ENCODE measurements at places on chromosomes 4 and X.

DNA sequence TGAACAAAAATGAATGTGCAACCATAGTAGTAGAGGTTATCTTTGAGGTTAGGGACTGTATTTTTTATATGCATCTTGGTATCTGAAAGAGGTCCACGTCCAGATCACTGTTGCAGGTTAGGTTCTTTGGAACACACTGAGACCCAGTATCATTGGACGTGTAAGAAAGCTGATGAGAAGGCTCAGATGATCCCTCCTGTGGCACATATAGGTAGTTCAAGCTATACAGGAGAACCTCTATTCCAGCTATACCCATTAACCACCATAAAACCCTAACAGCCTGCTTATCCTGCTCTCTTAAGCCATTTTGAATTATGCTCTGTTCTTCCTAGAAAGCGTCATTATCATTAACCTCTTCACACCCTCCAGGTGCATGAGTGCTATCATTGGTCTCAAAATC, 930.7 kb upstream of the HS3ST1 start:
- no peak for DNase-seq

DNA sequence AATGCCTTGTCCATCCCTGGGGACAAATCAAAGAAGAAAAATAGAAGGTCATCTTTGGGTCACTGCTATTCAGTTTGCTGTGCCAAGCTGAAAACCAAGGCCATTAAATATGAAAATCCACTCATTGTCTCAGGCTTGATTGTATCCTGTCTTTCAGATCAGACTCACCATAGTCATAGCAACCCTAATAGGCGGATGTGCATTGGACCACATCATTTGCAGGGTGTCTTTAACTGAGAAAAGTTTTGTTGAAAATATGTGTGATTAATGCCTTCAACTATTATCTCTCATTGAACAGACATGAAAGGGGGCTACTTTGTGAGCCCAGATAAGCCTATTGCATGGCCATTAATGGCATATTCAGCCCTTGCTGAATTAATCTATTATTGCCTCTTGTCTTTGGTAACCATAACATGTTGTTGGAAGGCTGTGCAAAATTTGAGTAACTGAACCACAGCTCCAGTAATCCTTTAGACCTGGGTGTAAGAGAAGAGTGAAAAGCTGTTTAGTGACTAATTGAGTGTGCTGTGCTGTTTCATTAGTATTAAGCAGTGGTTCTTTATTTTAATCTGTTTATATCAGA, 453.6 kb upstream of the EPHA5 start:
- no peak for DNase-seq

DNA sequence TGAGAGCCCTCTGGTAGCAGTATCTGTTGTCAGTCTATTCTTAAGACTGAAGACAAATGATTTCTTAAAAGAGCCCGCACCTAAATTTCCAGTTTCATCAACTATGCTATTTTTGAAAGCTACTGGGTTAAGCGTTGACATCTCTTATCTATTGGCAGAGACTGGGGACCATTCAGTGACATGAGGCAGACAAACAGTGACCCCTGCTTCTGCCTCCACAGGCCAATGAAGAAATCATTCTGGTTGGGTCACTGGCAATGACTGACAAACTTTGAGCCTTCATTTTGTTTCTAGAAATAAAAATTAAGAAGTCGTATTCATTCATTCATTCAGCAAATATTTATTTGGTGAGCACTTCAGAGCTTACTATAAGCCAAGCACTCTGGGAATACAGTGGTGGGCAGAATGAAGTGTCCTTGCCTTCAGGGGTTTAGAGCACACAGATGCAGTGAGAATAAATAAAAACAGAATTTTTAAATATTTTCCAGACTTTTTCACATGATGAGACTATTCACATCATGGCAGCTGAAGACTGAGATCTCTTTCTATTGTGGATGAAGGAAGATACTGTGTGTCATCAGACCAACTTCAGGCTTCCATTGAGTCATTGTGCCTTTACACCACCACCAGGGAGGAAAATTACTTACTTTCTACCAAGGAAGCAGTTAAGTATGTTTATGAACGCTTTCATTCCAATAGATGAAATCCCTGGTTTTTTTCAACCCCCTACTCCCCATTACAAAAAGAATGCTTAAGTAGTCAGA, 36.0 kb downstream of the SORBS2 start:
- no peak for DNase-seq

- DNase-seq = no peak
Measured at GRCh38 chr4:27728892-27729291, 868.3 kb downstream of the STIM2 start.

GRCh38 chr4:128068918-128069317, 7.8 kb downstream of the LARP1B start:
- no peak for DNase-seq

DNA sequence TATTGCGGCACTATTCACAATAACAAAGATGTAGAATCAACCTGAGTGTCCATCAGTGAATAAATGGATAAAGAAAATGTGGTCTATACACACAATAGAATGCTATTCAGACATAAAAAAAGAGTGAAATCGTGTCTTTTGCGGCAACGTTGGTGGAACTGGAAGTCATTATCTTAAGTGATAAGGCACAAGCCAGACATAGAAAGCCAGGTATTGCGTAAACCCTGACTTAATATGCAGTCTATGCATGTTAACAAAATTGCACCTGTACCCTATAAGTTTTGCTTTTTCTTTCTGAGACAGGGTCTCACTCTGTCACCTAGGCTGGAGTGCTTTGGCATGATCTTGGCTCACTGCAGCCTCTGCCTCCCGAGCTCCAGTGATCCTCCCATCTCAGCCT, 28.6 kb downstream of the KIAA0232 start:
- no peak for DNase-seq

- DNase-seq = peak; percentile 35
Measured at GRCh38 chr4:51843309-51844152, 578 bp downstream of the DCUN1D4 start.

DNA sequence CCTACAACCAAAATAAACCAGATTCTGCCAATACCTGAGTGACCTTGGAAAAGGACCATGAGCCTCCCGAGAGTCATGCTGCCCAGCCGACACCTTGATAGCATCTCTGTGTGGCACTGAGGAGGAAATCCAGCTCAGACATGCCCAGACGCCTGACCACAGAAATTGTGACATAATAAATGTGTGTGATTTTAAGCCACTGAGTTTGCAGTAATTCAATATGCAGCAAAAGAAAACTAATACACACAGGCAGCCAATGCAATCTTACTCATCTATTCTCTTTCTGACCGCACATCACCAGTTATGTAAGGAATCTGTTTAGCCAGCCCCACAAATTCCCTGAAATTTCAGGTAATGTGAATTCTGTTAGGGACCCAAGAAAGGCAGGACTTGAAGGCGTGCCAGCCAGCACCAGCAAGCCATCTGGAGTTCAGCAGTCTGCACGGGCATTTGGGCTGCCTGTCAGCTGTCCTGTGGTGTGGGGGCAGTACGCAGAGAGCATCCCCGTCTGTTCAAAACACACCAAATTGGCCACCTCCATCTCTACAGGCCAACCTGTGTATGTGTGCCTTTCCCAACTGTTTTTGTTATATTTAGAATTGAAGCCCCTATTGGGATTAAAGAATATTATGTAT, 176.4 kb downstream of the NLGN4X start:
- no peak for DNase-seq

DNA sequence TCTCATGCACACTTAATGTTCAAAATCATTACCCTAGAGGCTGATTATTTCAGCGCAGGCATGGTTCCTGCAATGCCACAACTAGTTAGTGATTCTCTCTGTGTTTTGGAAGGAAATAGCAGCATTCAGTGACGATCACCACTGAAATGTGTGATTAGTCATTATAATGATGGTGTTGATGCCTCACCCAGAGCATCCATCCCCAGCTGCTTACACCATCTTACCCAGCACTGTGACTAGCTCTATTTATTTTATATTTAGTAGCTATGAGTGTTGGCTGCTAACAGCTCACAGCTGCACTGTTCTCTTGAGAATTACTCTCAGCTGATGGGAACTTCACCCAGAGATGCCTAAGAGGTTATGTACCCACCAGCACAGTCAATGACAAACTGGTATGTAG, 60.5 kb upstream of the TSPAN7 start:
- no peak for DNase-seq

GRCh38 chr4:91914176-91914804, 389.5 kb upstream of the GRID2 start:
- DNase-seq = no peak
